ENCODE measurements at places on chromosomes 1 and 21. TPM values are rescaled to one million over a fixed set of nuclear protein-coding genes. Genes with fewer than 3 reads are reported as not detected.

- DNase-seq = no peak
Measured at GRCh38 chr1:118297521-118297920, 112.5 kb upstream of the SPAG17 start.

The FAM177B gene
- total RNA-seq = 0.40 TPM

GRCh38 chr1:228543396-228543795 lies 56.2 kb downstream of the RNF187 start:
- DNase-seq = no peak

DNA sequence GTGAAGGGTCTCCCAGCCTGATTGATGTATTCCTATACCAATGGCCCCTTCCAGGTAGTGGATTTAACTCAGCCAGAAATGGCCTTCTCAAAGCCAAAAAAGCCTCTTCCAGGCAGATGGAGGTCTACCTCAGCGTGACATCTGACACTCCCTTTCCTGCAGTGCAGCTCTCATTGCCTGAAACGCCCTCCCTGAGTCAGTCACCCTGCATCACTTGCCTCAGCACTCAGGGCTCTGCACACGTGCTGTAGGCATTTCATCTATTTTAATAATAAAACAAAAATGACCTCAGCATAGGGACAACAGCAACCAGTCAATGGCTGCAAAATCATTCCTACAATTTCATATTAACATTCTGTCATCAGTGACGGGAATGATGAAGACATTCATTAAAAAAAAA lies 64.4 kb upstream of the GJA5 start:
- DNase-seq = no peak

- DNase-seq = no peak
Measured at GRCh38 chr1:99674115-99675064, 28.5 kb downstream of the PALMD start.

The RCSD1 gene
- total RNA-seq = 0.92 TPM

DNA sequence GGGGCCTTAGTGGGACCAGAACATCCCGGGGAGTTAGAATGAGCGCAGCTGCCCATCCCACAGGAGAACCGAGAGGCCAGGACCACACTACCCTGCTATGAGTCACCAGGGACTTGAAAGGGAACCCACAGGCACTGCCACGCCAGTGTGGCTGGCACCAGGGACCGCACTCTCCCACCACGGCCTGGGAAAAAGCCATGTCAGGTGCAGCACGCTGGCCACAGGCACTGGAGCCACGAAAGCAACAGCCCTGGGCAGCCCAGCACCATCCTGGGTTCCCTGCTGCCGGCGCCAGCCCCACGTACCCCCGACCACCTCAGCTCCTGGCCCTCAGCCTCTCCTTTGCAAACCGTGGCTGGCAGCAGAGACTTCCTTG lies 14.1 kb upstream of the TMEM240 start:
- no peak for DNase-seq

- no peak for DNase-seq
Measured at GRCh38 chr1:201655910-201656309, 117.0 kb downstream of the NAV1 start.
